ENCODE measurements at places on chromosomes 3 and 15. TPM values are rescaled to one million over a fixed set of nuclear protein-coding genes. Genes with fewer than 3 reads are reported as not detected.

Gene RGMA
- total RNA-seq, result not detected

Gene ROBO1
- total RNA-seq, result 0.05 TPM

Gene STAB1
- 0.07 TPM for total RNA-seq

Gene DNASE1L3
- not detected for total RNA-seq

Gene CRABP1
- not detected for total RNA-seq

Gene SCAMP5
- 0.89 TPM for total RNA-seq

Gene RBP2
- not detected for total RNA-seq

Gene GREM1
- total RNA-seq, result 0.23 TPM

Gene LRRN1
- total RNA-seq, result not detected

Gene IQCF5
- total RNA-seq, result not detected

Gene SGO1
- 20.8 TPM for total RNA-seq

Gene PEAK1
- 27.0 TPM for total RNA-seq

Gene AMIGO3
- not detected for total RNA-seq

Gene EPHA3
- not detected for total RNA-seq

Gene HACD3
- 39.1 TPM for total RNA-seq

DNA sequence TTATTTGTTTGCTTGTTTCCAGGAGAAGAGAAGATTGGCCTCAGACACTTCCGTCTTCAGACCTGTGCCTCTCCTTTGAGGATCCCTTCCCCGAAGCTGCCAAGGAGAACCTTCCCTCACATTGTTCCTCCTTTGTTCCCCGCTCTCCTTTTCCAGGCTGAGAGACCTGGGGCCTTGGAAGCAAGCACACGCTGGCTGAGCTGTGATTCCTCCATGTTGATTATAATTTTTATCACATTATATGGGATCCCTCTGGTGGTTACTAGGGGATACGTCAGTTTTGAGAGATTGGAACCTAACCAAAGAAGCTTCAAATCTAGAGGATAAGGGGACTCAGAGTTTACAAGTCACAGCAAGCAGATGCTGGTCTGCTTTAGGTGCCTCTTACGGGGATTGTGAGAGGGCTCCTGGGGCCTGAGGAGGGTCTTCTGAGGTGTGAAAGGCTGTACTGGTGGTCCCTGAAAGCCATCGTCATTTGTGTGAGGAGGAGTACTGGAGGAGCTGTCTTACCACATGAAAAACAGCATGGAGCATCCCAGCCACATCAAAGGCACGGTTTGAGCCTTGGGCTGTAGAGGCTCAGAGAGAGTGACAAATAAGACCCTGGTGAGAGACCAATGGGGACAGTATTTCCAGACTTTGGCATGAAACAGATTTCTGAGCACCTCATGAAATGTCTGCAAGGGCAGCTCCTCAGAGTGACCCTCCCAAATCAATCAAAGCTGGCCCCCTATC lies 760.1 kb upstream of the CFAP20DC start:
- no peaks in the 10 kb centered on the region for H3K27me3 ChIP-seq
- H3K27ac ChIP-seq, result no peak overlapping the region
- peaks cover 3% of the 10 kb centered on the region for H3K36me3 ChIP-seq
- DNase-seq, result no peak
- H3K4me1 ChIP-seq, result peaks cover 7% of the 10 kb centered on the region

DNA sequence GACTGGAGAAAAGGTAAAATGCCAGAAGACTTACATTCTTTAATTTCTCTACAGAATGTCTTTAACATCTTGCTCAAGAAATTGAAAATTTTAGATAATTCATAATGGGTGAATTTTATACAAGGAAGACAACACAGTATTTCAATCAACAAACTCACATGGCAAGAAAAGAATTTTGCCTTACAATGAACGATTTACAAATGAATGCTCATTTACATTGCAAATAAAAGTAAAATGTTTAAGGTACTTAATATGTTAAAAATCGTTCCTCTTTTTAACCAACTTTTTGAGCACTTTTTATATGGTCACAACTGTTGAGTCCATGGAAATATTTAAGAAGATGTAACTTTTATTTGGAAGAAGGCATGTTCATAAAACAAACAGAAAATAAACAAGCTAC lies 174.8 kb upstream of the UBE2E2 start:
- no peak overlapping the region for H3K4me3 ChIP-seq
- DNase-seq, result no peak
- no peaks in the 10 kb centered on the region for H3K4me1 ChIP-seq

DNA sequence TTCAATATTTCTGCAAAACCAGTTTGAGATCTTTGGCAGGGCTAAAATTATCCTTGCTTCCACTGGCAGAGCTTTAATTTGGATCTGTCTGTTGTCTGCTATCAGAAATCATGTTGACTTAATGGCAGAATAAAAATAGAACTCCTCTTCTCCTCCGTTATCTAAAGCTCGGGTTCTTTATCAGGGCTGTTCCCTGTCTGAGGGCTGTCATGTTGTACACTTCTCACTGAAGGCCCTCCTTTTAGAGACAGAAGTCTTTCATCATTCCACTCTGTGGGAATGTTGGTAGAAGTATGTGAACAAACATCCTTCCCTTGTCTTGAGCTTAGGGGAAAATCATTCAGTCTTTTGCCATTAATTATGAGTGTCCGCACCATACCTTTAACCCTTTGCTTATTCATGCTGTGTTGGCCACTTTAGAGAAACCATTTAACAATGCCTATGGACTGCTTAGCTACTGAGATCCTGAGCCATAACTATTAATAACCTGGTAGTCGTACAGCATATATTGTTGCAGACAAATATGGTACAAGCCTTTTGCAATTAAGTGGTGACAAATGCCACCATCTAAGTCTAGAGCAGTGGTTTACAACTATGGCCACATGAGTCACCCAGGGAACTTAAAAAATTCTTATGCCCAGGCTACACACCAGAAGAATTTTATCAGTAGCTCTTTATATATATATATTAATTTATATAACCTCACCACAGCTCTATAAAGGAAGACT lies 226.0 kb upstream of the TPM1 start:
- no peak for DNase-seq
- H3K27me3 ChIP-seq, result peaks cover 11% of the 10 kb centered on the region
- H3K36me3 ChIP-seq, result no peaks in the 10 kb centered on the region
- no peaks in the 10 kb centered on the region for H3K4me1 ChIP-seq
- no peak overlapping the region for H3K27ac ChIP-seq
- no peak overlapping the region for H3K4me3 ChIP-seq

GRCh38 chr3:107284612-107285011 lies 92.6 kb upstream of the CCDC54 start:
- no peak for DNase-seq
- H3K27me3 ChIP-seq, result peaks cover 24% of the 10 kb centered on the region
- H3K4me1 ChIP-seq, result no peaks in the 10 kb centered on the region
- H3K27ac ChIP-seq, result no peak overlapping the region
- H3K36me3 ChIP-seq, result no peaks in the 10 kb centered on the region

DNA sequence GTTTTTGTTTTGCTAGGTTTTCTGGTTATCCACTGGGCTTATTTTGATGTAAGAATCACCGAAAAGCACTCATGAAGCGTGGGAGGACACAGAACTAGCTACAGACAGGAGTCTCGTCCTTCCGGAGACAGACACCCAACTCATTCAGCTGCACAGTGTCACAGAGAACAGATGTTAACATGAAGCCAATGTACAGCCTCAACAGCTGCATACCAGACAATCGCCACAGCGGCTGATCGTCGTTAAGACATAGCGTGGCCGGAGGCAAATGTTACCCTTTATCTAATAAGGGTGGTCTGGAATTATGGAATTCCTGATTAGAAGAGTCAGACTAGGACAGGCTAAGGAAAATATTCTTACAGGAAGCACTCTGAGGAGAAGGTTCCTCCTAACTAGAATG lies 1.1 kb upstream of the PYGO1 start:
- no peak for DNase-seq
- H3K27me3 ChIP-seq, result peaks cover 44% of the 10 kb centered on the region
- H3K4me1 ChIP-seq, result peaks cover 2% of the 10 kb centered on the region
- peak overlapping the region; percentile 70 for H3K4me3 ChIP-seq
- H3K36me3 ChIP-seq, result no peaks in the 10 kb centered on the region
- H3K27ac ChIP-seq, result no peak overlapping the region

DNA sequence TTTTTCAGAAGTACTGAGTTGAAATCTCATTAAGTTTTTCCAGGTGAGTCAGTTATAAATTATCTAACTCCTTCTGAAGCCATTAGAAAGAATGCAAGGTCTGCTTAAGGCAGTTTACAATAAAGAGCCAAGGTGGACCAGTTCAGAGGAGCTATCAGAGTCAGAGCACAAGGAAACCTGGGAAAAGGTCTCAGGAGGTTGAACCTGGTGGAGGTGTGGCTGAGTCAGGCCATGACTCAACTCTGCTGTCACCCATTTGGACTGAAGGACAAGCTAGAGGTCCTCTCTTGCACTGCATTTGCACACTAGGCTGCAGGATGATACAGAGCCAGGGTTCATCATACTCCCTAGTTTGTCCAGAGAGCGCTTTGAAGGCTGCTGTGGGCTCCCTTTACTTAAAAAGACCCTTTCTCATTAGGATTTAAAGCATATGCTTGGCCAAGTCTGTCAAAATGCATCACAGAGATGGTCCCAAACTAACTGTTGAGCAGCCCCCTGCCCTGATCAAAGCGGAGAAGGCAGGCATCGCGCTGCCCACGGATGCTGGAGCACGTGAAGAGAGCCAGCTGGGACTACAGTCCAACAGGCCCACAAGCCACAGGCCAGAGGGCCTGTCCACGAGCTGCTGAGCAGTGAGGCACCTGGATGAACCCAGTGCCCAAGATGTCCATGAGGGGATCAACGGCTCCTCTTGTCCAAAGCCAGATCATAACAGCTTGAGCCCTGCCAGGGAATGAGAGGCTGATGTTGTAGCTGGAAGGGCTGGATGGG lies 26.0 kb upstream of the MRPS22 start:
- H3K4me3 ChIP-seq, result no peak overlapping the region
- H3K4me1 ChIP-seq, result peaks cover 4% of the 10 kb centered on the region
- H3K27me3 ChIP-seq, result peaks cover 28% of the 10 kb centered on the region

DNA sequence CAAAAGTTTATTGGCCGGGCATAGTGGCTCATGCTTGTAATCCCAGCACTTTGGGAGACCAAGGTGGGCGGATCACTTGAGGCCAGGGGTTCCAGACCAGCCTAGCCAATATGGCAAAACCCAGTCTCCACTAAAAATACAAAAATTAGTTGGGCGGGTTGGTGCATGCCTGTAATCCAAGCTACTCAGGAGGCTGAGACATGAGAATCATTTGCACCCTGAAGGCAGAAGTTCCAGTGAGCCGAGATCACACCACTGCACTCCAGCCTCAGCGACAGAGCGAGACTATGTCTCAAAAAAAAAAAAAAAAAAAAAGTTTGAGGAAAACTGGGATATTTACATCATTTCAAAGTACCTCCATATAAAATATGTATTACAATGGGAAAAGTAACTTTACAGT lies 40.4 kb downstream of the ETFA start:
- H3K4me3 ChIP-seq, result no peak overlapping the region
- no peaks in the 10 kb centered on the region for H3K27me3 ChIP-seq
- H3K36me3 ChIP-seq, result peaks cover 65% of the 10 kb centered on the region
- no peaks in the 10 kb centered on the region for H3K4me1 ChIP-seq
- no peak overlapping the region for H3K27ac ChIP-seq
- no peak for DNase-seq

DNA sequence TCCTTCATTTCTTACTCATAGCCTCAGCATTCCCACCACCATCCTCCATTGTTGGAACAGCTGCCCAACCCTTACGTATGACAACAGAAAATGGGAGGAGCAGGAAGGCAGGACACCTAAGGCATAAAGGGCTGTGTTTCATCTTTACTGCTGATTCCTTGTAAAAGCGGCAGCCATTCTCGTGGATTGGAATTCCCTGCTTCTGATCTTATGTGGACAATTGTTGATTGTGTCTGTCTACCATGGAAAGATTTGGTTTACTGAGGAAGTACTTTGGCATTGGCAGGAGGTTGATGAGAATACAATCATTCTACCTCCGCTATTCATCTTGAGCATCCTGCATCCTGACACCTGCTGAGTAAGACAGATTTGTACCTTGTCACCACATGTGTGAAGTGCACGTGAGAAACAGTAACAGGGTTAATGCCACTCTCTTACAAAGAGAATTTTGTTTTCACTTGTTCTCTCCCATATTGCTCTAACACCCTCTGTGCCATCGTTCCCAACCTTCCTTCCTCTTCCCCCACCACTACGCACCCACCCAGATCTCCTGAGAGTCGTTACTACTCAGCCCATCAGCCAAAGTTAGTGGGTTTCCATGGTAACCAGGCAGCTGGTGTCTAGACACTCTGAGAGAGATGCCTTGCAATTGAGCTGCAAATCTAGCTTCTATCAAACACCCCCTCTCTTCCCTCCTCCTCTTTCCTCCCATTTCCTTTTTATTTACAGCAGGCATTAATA lies 75.7 kb downstream of the GAP43 start:
- DNase-seq, result no peak
- peaks cover 15% of the 10 kb centered on the region for H3K27me3 ChIP-seq
- H3K27ac ChIP-seq, result no peak overlapping the region
- H3K4me1 ChIP-seq, result no peaks in the 10 kb centered on the region

DNA sequence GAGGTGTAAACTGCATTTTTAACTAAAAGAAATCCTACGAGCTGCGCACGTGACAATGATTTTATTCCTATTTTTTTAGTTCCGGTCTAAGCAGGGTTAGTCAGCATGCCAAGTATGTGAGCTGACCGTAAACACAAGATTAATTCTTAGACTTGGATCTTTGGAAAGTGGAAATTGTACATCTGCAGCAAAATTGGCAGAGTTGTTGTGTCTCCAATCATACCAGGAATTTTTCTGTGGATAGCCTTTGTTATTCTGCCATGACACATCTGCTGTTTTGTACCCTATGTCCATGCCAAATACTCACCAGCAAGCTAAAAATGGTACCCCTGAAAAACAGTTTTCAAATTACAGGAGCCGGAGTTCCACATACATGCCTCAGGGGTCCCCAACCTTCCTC lies 562.5 kb downstream of the UNC13C start:
- H3K4me3 ChIP-seq, result no peak overlapping the region
- no peak overlapping the region for H3K27ac ChIP-seq
- DNase-seq, result no peak
- H3K27me3 ChIP-seq, result no peaks in the 10 kb centered on the region

DNA sequence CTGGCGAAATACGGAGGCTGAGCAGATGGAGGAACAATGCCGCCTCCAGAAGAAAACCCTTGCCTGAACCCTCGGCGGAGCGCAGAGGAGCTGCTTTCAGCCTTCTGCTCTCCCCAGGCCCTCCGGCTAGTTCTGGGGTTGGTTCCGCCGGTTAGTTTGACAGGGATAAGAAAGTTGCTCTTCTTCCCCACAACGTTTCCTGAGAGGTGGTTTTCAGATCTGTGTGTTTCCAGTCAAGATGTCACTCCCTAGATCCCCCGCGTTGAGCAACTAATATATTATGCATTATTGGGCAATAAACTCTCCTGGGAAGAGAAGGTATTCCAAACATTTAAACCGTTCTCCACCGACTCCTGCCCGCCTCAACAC lies 551 bp downstream of the NLGN1 start:
- H3K27me3 ChIP-seq, result peaks cover 68% of the 10 kb centered on the region
- DNase-seq, result no peak
- peak overlapping the region; percentile 37 for H3K4me3 ChIP-seq
- H3K27ac ChIP-seq, result no peak overlapping the region
- peaks cover 27% of the 10 kb centered on the region for H3K4me1 ChIP-seq

DNA sequence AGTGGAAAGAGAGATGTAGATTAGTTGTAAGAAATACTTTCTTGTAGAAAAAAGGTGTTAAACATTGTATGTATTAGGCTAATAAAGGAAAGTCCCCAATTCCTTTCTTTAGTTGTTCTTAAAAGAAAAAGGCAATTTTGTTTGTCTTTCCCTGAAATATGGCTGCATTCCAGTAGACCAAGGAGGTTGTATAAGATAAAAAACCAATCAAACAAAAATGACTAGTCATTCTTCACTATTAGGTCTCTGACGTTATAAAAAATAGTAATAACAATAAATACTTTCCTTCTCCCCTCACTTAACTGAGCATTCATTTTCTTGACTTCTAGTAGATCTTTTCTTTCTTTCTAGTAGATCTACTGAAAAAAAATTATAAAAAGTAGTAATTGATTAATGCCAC lies 8.6 kb upstream of the PPM1L start:
- no peak overlapping the region for H3K4me3 ChIP-seq
- no peak for DNase-seq
- H3K36me3 ChIP-seq, result no peaks in the 10 kb centered on the region
- H3K27ac ChIP-seq, result no peak overlapping the region
- H3K27me3 ChIP-seq, result peaks cover 44% of the 10 kb centered on the region

All from activated T-helper 2 cell treated with anti-CD3 and anti-CD28 coated beads, Interferon-gamma antibody, Interleukin-2, Interleukin-4, amounts not matched to agents 10 μg/mL and 5 μg/mL and 100 μg/mL, durations not matched to agents 14 hours and 24 hours and 36 hours (primary cell).